ENCODE measurements at places on chromosomes 6 and 20.

GRCh38 chr6:157284738-157285421 is 38.4 kb downstream of the TMEM242 start:
- DNase-seq, result no peak

DNA sequence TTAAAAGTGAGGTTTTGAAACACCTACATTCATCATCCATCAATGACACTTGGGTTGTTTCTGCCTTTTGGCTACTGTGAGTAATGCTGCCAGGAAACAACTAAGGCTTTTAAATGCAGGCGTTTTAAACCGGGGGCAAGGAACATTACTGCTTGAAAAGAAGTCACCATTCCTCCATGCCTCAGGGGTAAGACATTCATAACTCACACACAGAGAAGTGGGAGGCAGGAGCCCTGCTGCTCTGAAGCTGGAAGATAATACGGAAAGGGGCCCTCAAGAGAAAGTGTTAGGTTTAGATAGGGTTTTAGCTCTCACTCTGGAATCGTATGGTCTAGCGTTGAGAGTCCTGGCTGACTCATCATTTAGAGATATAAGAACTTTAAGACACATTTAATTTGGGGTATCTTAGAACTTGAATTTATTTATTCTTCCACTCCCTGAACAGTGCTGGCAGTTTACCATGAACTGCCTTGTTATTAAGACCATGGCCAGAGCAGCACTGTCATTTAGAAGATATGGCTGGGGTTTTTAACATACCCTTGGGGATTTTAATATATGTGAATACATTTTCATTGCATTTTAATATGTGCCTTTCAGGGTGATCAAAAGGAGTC is 1.8 kb downstream of the TUBB1 start:
- no peak for DNase-seq

- DNase-seq, result no peak
Measured at GRCh38 chr6:105163183-105163582, 16.6 kb downstream of the POPDC3 start.

GRCh38 chr6:141218583-141218982 is 914.1 kb upstream of the GJE1 start:
- DNase-seq, result no peak

GRCh38 chr6:167742719-167743303 is 83.9 kb upstream of the AFDN start:
- DNase-seq, result no peak

DNA sequence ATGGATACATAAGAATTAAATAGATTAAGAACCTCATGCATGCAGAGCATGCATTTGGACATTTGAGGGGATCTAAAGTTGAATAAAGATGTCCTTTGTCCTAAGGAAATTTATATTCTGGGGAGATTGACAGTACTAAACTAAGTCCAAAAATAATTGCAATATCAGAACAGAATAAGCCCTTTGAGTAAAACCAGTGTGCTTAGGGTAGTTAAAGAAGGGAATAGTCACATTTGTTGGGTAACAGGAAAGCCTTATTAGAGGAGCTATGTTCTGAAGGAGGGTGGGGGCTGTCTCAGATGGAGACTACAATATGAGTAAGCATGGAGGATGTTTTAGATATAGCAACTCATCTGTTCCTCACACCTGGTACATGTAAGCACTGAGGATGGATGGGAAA is 35.8 kb downstream of the CDC5L start:
- DNase-seq, result no peak

- DNase-seq, result no peak
Measured at GRCh38 chr6:6193221-6193745, 127.2 kb downstream of the F13A1 start.

DNA sequence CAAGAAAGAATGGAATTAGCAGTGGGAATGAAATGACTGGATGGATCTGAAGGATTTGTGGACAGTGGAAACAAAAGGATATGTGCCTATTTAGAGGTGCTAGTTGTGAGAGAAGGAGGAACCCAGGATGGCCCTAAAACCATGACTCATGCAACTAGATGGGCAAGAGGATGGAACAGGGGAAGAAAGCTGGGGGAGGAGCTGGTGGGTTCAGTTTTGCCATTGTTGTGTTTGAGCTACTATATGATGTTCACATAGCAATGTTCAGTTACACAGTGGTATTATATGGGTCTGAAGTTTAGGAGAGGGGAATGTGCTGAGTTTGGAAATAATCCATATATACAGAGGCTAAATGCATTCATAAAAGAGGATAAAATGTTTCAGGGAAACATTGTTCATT is 125.7 kb upstream of the SSTR4 start:
- no peak for DNase-seq

GRCh38 chr6:133017581-133017980 is 203.2 kb downstream of the RPS12 start:
- DNase-seq, result no peak

- no peak for DNase-seq
Measured at GRCh38 chr6:73606428-73606827, 47.4 kb downstream of the SLC17A5 start.

All from activated gamma-delta T cell treated with anti-CD3 and anti-CD28 coated beads, Interleukin-2, amount 50 U/mL, for 16 hours (primary cell).